ENCODE measurements at places on chromosomes 4 and X.
A peak's percentile ranks its signal among the peaks of the same experiment; 100 is the strongest.

DNA sequence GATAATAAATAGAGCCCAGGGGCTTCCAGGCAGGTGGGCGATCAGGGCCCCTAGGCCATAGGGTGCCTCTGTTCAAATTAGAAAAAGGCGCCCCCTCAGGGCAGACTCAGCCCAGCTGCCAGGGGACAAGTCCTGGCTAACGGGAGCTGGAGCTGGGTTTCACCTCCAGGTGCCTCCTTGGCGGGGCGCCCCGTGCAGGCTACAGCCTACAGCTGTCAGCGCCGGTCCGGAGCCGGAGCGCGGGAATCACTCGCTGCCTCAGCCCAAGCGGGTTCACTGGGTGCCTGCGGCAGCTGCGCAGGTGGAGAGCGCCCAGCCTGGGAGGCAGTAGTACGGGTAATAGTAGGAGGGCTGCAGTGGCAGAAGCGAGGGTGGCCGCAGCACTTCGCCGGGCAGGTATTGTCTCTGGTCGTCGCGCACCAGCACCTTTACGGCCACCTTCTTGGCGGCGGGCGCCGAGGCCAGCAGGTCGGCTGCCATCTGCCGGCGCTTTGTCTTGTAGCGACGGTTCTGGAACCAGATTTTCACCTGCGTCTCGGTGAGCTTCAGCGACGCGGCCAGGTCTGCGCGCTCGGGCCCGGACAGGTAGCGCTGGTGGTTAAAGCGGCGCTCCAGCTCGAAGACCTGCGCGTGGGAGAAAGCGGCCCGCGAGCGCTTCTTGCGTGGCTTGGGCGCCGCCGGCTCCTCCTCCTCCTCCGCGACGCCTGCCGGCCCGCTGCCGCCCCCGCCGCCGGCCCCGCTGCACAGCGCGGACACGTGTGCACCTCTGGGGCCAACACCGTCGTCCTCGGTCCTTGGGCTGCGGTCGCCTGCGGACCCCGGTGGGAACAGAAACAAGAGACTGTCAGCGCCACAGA, 2.4 kb downstream of the NKX3-2 start:
- no peak for DNase-seq

DNA sequence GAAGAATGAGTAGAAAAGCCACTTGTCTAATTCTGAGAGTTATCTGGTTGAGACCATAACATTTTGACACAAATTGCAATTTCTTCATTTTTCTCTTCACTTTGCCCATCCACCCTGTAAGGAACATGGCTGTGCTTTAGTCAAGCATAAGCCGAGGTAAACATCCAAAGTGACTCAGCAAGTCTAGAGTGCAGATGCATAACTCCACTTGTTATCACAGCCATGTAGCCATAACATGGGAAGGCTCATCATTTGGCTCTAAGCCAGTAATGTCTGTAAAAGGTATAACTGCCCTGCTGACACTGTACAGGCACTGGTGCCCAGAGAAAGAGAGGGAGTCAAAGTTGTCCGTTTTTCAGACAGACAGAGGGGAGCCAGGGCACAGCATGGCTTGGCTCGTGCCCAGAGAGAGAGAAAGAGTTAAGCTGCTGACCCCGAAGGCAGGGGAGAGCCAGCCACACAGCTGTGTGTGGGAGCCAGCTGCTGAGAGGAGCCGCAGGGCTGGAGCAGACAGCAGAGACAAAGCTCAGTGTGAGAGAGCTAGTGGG, 76.9 kb upstream of the EXOC1L start:
- DNase-seq = peak; percentile 6

GRCh38 chr4:57501720-57502119, 391.5 kb upstream of the IGFBP7 start:
- no peak for DNase-seq

DNA sequence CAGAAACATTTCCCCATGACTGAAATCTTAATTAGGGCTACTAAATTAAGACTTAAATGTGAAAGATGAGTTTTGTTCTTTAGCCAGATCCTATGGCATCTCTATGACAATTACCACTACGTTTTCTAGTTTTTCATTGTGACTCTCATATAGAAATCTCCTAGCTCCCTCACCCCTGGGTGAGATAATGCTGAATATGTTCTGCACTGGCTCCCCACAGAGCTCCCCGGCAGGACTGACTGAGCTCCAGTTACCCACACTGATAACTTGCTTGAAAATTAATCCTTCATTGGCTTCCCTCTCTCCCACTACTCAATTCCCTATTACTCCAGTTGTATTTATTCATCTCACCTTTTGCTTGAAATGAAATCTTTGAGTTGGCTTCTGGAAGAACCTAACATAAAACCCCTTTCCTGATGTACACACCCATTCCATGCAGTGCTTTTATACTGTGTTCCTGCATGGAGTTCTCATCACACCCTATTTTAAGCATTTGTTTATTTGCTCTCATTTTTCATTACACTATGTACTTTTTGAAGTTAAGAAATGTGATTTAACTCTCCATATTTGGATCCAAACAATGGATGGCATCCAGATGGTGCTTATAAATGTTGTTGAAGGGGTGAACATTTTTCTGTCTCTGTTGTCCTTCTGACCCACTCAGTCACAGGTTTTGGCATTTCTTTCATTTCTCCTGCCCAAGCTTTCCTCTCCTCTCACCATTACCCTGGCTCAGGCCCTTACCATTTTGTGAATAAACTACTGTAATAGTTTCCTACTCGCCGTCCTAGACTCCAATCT, 623.4 kb downstream of the SPRY1 start:
- no peak for DNase-seq

DNA sequence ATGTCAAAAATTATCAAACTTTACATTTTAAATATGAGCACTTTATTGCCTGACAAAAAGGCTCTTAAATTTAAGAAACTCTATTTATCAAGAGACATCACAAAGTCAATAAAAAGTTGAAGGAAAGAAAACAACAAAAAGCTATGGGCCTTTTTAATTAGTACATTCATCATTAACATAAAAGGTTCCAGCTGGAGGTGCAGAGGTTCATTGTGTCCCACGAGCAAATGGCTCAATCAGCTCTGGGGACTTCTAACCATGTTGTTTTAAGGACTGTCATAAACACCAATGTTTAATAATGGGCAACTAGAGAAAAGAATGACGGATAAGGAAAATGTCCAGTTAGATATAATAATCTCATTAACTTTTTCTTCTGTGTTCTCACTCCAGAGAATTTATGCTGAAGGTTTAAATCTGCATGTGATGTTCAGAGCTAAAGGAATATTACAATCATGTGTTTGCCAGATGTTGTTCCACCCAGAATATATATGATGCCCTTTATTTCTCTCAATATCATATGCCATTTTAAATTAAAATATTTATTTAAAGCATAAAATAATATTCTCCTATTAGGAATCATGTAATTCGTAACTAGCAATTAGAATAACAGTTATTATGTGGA, 840.3 kb upstream of the ADGRL3 start:
- DNase-seq = no peak

DNA sequence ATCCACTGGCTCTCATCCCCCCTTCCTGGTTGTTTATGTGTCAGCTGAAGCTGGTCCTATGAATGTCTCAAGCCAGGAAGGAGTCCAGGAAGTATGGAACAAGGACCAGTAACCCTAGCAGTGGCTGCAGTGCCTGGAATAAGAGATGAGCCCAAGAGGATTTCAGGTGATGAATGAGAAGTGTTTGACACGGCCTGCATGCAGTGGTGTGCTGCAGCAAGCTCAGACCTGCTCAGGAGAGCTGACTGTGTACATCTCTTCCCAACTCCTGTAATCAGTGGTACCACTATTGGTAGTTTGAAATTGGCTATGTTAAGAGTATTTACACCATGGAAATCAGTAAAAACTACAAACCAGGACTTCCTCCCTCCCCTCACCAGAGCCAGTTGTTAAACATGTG, 88.0 kb downstream of the IQCM start:
- no peak for DNase-seq

DNA sequence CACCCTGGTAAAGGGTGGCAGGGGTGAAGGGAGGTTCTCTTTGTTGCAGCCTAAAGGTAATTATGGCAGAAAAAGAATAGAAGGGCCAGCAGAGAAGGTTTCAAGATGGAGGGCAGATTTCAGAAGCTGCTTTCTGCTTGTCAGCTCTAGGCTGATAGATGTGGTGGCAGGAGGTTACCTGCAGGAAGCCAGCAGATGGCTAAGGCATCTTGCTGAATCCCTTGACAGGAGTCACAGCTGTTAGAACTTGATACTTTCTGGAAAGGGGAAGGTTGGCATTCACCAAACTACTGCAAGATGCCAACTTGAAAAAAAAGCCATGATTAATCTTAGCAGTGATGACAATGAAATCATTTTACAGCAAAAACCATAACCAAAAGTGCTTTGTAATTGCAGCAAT, 69.5 kb upstream of the CBLL2 start:
- no peak for DNase-seq

GRCh38 chrX:72180539-72180938, 1.0 kb upstream of the PIN4 start:
- DNase-seq = no peak

DNA sequence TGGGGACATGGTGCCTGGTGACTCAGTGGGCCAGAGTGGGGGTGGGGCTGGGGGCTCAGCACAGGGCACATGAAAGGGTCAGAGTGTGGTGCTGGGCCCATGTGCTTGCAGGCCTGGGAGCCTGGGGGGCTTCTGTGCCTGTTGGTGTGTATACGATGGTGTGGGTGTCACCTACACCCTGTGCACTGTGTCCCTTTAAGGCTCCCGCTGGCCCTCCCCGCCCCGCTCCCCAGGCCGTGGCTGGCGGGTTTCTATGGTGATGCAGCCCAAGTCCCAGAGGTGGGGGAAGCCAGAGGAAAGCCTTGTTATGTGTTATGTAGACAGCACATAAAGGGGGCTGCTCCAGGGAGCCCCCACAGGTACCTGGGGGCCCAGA, 5.5 kb downstream of the L1CAM start:
- no peak for DNase-seq

GRCh38 chr4:159343116-159343515, 240.2 kb downstream of the RAPGEF2 start:
- no peak for DNase-seq

DNA sequence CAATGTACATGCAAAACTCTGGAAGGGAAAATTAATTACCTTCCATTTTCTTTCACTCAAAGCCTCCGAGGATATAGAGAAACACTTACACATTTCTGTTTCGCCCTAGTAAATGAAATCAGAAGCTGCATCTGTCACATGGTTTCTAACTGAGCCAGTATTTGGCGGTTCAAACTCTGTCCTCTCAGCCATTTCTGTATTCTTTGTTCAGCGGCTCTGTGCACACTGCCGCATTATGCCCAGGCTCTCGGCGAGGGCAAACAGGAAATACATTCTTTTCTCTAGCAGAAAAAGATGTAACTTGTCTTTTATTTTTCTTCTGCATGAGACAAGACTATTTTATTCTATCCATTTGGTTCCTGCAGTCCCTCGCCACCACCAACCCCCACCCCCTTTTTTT, 71.4 kb upstream of the GPM6B start:
- DNase-seq = no peak

GRCh38 chr4:75705198-75705977, 19.0 kb upstream of the USO1 start:
- DNase-seq = no peak

DNA sequence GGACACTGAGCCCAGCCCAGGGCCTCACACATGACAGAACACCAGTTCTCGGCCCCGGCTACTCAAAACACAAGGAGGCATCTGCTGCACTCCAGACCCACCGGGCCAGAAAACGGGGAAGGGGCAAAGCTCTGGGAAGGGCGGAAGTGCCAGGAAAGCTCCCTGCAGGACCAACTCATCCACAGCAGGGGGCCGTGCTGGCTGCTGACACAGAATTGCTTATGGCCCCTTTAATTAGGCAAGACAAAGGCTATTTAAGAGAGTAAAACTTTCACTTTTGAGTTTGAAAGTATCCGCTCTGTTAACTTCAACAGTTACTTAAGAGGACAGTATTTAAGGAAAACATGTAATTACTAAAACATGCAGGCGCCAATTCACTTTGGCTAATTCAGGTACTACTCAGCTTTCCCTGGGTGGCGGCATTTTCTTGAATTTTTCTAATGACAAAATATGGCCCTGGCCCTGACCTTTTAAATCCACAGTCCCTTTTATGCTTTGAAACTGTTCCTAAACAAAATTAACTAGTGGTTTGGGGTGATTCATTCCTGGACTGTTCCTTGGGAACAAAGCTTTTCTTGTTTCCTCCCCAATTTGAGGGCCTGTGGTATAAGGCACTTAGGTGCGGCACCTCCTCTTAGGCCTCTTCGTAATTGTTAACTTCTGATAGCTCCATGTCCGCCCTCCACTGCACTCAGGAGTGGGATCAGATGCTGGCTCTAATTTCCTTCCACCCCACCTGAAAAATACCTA, 40.4 kb downstream of the NSG1 start:
- no peak for DNase-seq

DNA sequence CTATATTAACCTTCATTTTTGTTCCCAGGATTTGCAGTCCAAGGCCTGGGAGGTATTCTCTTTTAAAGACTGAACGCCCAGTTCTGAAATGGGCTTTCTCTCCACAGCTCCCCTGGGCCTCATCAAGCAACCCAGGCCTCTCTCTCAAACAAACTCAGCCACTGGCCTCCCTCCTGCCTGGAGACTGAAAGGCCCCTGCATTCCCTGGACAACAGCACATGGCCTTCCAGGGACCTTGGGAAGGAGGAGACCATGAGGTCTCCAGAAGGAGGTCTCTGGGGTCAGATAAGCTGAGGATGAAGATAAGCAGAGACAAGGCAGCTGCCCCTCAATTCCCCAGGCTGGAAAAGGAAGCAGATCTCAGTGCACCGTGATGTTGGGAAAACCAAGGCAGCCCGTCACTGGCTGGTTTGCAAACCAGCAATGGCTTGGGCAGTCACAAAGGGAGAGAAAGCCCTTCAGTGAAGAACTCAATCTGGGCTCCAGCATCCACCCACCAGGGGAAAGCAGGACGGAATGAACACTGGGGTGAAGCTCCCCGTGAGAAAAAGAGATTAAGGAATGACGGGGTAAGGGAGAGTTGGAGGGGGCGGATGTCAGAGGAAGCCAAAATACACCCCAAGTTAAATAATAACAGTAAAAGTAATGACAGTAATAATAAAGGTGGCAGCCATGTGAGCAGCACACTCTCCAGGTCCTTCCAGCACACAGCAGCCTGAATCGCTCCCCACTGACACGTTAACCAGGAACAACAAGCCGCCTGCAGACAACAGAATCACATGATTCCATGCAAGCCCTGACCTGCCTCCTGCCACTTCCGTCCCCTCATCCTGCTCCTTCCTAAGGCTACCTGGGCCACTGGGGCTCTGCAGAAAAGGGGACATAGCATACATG, 22.3 kb downstream of the AMOT start:
- no peak for DNase-seq

GRCh38 chrX:46561824-46562657, 11.5 kb upstream of the CHST7 start:
- peak; percentile 75 for DNase-seq

DNA sequence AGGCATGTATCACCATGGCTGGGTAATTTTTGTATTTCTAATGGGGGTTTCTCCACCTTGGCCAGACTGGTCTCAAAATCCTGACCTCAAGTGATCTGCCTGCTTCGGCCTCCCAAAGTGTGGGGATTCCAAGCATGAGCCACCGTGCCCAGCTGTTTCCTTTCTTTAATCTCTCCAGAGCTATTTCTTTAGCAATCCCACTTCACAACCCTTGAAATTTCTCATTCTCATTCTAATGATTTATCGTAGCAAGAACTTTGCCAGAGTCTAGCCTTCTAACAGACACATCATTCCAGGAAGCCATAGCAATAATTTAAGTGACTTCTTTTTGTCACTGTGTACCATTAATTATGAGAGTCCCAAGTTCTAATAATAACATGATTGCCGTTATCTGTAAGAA, 68.6 kb downstream of the RXFP1 start:
- no peak for DNase-seq
